ENCODE measurements at places on chromosomes 1 and 21.

DNA sequence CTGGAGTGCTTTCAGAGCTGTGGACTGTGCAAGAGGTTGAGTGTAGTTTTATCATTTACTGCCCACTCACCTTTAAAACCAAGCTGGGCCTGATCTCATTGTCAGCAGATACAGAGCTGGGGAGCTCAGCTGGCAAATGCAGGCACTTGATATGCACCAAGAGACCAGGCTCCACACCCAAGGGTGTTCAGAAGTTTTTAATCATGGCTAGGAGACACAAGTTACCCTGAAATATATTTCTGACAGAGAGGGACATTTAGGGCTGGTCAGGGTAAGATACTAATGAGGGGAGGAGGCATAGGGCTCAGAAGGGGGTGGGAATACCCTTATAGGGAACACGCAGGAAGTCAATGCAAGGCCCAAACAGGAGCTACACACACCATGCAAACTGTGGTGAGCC lies 153.7 kb downstream of the ELAVL4 start:
- DNase-seq: no peak

DNA sequence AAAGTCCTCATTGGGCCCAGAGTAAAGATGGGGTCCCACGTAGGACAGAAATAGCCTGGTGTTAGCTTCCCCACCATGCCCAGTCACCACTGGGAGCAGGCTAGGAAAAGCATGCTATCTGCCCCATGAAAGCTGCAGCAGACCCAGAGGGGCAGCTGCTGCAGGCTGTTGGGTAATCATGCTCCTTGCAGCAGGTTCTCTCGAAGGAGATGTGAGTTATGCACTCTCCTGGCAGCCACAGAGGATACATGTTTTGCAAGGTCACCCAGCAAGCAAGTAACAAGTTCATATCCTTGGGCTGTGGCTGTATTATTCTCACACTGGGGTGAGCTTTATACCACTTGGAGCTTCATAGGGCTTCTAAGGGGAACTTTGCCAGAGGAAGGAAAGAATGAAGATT lies 9.1 kb upstream of the HEYL start:
- DNase-seq: no peak

GRCh38 chr21:22889445-22889844 lies 1891.2 kb downstream of the NCAM2 start:
- no peak for DNase-seq

DNA sequence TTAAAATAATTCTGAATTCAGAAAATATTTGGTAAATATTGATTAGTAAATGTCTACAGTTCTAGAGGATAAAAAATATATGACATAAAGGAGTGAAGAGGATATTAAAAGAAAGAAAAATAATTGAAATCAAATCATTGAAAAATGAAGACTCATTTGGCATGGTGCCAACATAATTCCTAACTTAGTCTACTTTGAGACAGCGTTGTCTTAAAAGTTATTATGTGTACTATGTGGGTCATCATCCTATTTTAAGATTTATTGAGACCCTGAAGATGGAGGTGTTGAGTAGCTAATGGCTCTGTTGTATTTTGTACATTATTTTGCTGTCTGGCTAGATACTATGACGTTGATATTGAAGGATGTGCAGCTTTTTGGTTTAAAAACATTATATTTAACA lies 156.7 kb upstream of the PTGFR start:
- DNase-seq: no peak

DNA sequence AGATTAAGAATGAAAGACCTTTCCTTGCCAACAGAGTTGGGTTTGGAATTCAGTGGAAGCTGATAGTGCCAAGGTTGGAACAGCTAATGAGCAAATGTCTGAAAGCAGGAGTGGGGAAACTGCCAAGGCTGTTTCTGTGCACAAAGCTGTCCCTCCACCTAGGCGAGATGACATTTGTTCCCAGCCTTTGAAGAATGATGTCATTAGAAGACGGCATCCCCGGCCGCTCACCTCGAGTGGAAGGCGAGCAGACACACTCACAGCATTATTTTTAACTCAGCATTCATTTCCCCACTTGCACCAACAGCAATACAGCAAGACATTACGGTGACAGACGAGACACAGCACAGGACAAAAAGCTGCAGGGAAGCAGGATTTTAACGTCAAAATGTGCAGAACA lies 463.9 kb downstream of the PCP4 start:
- no peak for DNase-seq

DNA sequence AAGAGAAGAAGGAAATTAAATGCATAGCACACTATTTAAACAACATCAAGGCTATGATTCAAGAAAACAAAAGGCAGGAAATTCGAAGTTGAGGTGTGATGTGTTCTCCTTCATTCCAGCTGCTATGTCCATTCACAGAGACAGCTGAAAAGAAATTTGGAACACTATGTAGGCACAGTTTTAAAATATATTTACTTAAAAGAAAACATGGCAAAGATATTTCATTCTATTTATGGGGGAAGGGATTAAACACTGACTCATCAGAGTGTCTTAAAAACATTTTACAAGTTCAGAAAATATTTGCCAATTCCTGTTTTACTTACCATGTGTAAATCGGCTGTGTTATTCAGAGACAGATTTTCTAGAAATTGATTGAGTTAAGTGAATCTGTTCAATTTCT lies 39.4 kb upstream of the NGF start:
- DNase-seq: no peak

All from CD4-positive, alpha-beta T cell treated with Interleukin-15 for 4 hours (primary cell).